T-helper 9 cell (primary cell): ENCODE measurements at places on chromosomes 12 and 14.

DNA sequence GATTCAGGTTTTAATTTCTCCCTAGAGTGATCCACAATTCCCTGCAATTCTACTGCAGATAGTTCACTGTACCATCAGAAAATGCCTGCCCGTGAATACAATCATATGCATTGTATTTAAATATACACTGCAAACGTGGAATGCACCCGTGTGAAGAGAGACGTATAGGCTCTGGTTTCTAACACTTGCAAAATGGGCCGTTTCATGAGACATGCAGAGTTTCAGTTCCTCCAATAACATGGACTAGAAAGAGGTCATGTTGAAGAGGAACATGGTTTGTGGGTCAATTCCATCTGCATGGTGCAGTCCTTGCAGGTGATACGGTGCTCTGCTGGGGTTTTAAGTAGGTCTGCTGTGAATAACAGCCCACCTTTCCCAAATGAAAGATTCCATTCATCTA lies 373.3 kb downstream of the TMEM132D start:
- DNase-seq = no peak

- no peak for DNase-seq
These were observed 88.6 kb downstream of the MAP1LC3B2 start for GRCh38 chr12:116647813-116648212.

- no peak for DNase-seq
These were observed 943 bp upstream of the MGAT4C start for GRCh38 chr12:86257134-86257533.

DNA sequence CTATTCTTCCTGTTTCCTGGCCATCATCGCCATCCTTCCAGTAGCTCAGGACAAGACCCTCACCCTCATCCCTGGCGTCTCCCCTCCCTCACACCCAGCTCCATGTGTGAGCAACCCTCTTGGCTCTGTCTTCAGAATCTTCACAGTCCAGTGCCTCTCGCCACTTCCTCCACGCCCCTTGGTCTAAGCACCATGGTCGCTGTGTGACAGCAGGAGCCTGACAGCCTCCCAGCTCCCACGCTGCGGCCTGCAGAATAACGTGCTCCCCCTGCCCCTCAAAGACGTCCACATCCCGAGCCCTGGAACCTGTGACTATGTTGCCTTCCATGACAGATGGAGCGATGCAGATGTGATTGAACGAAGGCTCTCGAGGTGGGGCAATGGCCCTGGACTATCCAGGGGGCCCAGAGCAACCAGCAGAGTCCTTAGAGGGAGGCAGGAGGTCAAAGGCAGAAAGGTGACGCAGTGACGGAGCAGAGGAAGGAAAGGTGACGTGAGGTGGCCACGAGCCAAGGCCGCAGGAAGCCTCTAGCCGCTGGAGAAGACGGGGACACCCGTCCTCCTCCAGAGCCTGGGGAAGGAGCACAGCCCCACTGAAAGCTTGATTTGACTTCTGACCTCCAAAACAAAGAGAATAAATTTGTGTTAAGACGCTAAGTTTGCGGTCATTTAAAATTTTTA lies 139.8 kb downstream of the CALM1 start:
- no peak for DNase-seq

- DNase-seq = no peak
These were observed 129.8 kb upstream of the FKBP4 start for GRCh38 chr12:2664721-2665577.
